ENCODE measurements at places on chromosomes 1 and 21.

DNA sequence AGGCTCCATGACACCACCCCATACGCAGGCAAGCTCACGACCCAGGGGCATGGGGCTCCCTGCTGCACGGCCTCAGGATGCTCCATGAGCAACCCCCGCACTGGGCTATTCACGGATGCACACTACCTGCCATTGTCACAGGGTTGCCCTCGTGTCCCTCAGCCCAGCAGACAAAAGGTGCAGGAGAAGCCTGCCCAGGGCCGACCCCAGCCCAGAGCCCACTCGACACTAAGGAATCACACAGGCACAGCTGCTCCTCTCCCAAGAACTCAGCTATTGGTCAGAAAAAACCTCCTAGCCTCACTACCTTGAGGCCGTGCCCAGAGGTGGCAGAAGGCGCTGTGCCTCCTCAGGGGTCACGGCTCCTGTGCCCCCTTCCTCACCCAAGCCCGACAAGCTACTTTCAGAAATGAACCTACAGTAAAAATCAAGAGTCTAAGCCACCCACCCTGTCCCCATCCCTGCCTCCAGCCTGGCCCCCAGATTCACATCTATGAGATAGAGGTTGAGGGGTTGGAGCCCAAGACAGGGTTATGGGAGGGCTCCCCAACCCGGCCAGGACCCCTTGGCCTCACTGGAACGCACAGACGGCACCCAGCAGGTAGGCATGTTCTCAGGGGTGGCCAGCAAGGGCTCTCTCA, 6.4 kb upstream of the SPATC1L start:
- no peak for DNase-seq

DNA sequence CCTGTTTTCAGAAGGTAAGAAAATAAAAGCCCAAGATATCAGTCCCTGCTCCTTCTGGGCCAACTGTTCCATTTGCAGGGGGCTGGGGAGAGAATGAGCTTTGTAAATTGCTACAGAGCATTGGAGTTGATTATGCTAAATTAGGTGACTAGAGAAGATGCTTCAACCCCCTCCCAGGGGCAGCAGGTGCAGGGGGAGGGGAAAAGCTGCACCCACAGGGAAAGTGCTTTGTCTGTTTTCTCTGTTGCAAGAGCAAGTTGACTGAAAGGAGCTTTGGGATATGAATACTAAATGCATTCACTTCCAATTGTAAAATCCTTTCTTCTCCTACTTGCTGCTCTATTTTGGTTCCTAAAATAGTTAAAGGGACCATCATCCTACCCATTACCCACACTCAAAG, 16.5 kb upstream of the PIGM start:
- no peak for DNase-seq

DNA sequence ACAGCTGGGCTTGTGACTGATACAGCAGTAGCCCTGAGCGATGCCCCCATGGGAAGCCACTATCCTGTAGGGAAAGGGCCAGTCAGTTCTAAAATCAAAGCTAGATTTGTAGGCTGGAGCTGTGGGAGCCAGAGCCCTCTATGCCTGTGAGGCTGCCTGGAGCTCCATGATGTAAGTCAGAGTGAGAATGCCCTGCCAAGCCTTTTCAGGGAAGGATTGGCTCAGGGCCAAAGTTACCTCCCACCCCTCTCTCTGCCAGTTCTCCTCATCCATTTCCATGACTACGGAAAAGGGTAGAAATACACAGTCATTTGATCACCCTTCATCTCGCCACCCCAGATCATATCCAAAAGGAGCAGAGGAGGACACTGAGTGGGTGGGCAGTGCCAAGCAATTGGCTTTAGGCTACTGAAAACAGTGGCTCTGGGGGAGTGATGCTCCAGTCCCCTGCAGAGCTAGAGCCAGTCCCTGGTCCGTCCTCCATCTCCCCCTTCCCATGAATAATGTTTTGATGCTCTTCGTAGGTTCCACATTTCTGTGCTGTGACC, 59.5 kb upstream of the KCNA3 start:
- DNase-seq = peak; percentile 5

DNA sequence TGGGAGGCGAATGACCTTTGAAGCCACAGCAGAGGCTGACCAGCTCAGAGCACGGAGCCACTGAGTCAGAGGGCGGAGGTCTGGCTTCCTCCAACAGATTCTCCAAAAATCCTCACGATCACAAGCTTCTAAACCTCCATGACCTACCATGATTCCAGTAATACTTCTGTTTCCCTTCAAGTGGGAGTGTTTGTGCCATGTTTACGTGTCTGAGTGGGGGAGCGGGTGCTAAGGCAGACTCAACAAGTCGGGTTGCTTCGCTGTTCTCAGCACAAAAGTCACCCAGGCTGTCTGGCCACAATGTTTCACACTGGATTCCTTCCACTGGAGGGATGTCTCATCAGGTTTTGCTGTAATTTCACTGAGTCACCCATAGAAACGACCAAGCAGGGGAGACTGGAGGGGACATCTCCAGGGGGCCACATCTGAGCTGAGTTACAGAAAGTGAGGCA, 86.2 kb downstream of the SLC66A1 start:
- peak; percentile 95 for DNase-seq

DNA sequence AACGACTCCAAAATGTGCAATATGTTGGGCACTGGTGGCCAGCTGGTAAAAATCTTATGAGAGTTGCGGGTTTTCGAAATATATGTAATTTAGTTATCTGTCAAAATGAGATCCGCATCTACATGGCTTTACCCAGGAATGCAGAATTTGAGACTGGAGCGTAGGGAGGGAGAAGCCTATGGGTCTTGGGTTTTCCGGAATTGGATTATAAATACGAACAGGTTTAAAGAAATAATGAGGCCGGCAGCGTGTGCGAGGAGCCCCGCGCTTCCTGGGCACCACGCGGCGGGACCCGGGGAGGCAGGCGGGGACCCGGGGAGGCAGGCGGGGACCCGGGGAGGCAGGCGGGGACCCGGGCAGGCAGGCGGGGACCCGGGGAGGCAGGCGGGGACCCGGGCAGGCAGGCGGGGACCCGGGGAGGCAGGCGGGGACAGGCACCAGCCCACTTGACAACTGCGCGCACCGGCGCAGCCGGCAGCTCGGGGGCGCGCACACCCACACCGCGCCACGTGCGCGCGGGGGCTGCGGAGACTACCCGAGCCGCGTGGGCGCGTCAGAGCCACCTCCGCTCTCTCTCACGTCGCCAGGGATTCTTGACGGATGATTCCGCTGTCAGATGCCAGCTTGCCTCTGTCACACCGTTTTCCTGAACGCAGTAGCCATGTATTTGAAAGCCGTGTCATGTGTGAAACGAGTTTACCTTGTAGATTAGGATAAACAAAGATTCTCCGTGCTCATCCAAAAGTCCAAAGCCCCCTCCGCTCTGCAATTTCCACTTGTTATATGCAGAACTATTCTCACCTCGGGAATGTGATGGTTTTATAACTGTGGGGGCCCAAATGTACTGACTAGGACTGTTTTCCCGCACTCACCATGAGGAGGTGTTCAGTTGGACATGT, 54.3 kb upstream of the HNRNPU start:
- DNase-seq = peak; percentile 39

- no peak for DNase-seq
These were observed 349.6 kb downstream of the SMYD3 start for GRCh38 chr1:246157516-246157915.

DNA sequence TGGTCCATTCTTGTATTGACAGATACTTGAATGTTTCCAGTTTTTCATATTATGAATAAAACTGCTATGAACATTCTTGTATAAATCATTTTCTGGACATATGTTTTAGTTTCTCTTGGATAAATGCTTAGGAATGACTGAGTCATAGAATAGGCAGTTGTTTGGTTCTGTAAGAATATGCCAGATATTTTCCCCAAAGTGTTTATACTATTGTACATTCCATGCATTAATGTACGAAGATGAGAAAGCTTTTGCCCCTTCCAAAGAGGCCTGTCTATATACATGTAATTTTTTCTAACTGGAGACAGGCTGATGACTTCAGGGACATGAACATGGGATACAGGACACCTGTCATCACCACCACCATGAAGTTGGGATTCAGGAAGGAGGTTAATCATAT, 11.3 kb downstream of the NBPF3 start:
- peak; percentile 86 for DNase-seq
